ENCODE measurements at places on chromosomes 2 and 18. TPM values are rescaled to one million over a fixed set of nuclear protein-coding genes. Genes with fewer than 3 reads are reported as not detected.

The HOXD4 gene
- total RNA-seq: 2.1 TPM

The DCDC2C gene
- not detected for total RNA-seq

The AGXT gene
- total RNA-seq: not detected

The SKOR2 gene
- total RNA-seq: not detected

The C2orf81 gene
- total RNA-seq: 0.13 TPM

The COBLL1 gene
- 3.6 TPM for total RNA-seq

Measured in bladder microvascular endothelial cell (primary cell).